Omental fat pad (tissue), 4 donors: ENCODE measurements at places on chromosomes 11 and 22. TPM values are rescaled to one million over a fixed set of nuclear protein-coding genes. Genes with fewer than 3 reads are reported as not detected.

DNA sequence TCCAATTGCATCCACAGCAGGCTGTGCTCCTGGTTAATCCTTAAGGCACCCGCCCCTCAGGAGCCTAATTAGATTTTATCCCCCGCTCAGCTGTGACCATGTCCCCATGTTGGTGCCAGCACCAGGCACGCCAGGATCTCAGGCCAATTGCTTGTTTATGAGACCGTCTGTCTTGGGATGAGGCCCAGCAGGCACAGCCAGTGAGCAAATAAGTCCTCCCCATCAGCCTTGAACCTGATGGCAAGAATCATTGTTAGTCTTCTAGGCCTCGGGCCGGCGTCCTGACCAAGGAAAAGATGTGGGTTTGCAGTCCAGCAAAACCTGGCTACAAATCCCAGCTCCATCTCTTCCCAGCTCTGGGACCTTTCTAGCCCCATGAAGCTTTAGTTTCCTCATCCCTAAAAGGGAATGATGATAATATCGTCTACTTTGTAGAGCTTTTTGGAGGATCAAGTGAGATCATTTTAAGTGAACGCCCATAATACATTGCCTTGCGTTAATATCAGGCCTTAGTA, 57.3 kb downstream of the TP53I11 start:
- no peak for DNase-seq

DNA sequence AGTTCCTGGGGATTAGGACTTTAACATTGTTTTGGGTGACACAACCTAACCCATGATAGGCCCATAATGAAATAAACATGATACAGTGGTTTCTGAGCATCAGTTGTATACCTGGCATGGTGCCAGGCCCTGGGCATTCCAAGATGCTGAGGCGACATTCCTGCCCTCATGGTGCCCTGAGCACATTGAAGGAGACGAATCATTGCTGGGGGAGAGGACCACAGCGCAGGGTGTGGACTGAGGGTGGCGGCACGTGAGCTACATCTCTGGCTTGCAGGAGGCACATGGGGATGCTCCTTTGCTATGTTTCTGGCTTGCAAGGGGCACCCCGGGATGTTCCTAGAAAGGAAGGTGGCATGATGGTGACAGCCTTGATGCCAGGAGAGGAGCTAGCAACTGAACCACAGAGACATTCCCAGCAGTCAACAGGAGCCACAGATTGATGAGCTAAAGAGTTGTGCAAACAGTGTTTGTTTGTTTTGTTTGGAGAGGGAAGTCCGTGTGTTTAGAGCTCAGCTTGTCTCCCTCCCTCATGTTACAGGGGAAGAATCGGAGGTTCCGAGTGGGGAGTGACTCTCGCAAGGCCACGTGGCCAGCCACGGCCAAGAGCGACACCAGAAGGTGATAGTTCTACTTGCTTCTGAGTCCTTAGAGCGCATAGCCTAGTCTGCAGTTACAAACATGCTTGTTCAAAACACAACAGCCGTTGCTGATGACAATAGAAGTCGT, 106.4 kb downstream of the MIAT start:
- DNase-seq = no peak

Gene PNPLA5
- total RNA-seq = not detected

Gene FIBIN
- 27.7 TPM for total RNA-seq

DNA sequence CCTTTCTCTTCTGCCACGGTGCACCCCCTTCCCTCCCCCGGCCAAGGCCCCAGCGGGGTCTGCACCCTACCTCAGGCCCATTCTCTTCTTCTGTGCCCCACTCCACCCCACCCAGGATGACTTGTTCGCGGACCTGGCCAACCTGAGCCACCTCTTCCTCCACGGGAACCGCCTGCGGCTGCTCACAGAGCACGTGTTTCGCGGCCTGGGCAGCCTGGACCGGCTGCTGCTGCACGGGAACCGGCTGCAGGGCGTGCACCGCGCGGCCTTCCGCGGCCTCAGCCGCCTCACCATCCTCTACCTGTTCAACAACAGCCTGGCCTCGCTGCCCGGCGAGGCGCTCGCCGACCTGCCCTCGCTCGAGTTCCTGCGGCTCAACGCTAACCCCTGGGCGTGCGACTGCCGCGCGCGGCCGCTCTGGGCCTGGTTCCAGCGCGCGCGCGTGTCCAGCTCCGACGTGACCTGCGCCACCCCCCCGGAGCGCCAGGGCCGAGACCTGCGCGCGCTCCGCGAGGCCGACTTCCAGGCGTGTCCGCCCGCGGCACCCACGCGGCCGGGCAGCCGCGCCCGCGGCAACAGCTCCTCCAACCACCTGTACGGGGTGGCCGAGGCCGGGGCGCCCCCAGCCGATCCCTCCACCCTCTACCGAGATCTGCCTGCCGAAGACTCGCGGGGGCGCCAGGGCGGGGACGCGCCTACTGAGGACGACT, 15.9 kb downstream of the RTN4RL2 start:
- no peak for DNase-seq

GRCh38 chr11:2595204-2595603, 104.6 kb downstream of the KCNQ1OT1 start:
- DNase-seq = no peak

GRCh38 chr11:121482231-121483129, 29.7 kb upstream of the SORL1-AS1 start:
- DNase-seq = no peak

DNA sequence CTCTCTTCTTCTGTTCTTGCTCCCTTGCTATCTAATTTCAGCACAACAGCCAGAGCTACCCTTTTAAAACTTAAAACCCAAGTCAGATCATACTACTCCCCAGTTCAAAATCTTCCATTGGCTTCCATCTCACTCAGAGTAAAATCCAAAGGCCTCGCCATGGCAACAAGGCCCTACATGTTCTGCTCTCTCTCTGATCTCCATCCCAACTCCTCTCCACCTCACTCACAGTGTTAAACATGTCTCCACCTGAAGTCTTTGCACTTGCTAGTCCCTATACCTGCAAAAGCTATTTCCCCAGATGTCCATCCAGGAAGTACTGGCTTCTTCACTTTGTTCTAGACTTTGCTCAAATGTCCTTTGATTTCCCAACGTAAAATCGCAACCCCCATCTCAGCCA, 3.0 kb upstream of the GRAP2 start:
- no peak for DNase-seq

GRCh38 chr22:48886604-48887393, 940.9 kb downstream of the BRD1 start:
- DNase-seq = no peak

Gene SLC22A9
- not detected for total RNA-seq

- DNase-seq = no peak
Measured at GRCh38 chr11:14499178-14499559, 442 bp downstream of the COPB1 start.

Gene OR4D5
- total RNA-seq = not detected

Gene CENPM
- total RNA-seq = 5.4 TPM

Gene SCN4B
- 2.8 TPM for total RNA-seq

- DNase-seq = no peak
Measured at GRCh38 chr11:76705826-76706225, 35.3 kb upstream of the LRRC32 start.

Gene CBX6
- 33.3 TPM for total RNA-seq

Gene CABP4
- total RNA-seq = 0.65 TPM

- DNase-seq = no peak
Measured at GRCh38 chr11:130032931-130033330, 30.3 kb upstream of the PRDM10 start.

Gene SVIP
- total RNA-seq = 4.6 TPM

GRCh38 chr22:40224702-40225101, 47.0 kb downstream of the TNRC6B start:
- DNase-seq = no peak

Gene OR5AL1
- total RNA-seq = not detected

DNA sequence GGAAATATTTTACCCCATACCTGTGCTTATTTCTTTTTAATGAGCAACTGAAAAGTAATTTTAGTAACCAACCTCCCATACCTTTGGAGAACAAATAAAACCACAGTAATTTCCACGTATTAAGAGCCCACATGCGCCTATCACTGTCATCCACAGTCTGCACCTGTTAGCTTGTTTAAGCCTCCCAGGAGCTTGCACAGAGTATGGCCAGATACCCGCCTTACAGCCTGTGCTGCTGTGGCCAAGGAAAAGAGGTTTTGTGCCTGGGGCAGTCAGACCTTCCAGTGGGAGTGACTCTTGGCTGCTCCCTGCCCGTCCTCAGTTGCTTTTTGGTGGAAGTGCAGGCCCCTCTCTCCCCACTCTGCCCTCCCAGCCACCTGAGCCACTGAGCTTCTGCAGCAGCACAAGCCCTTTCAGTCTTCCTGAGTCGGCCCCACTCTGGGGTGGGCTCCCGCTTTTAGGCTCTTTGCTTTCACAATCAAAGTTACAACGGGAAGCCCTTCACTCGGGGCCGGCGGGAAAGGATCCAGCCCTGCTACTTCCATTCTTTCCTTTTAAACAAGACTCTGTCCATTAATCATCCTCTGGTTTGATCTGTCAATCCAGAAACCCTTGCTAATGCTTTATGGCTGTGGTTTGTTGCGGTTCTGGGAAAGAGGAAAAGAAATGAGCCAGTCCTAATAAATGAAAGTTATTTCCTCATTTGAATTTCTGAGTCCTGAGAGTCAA, 308.8 kb downstream of the TBC1D22A start:
- DNase-seq = no peak

GRCh38 chr11:28090052-28090749, 17.8 kb downstream of the KIF18A start:
- no peak for DNase-seq

DNA sequence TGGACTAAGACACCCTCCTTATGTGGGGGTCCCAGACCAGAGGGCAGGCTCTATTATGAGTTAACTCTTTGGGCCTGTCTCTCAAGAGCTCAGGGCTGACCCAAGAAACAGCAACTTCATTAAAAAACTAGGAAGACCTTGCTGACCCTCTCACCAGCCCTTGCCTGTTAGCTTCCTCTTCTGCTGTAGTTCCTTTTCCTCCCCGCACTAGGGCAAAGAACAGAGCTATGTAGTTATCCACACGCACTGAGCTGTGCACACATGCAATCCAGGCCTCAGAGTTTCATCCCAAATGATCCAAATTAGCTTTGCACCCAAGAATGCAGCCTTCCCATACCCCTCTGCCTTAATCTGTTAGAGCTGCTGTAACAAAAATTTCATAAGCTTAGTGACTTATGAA, 539.6 kb upstream of the CADM1 start:
- DNase-seq = no peak

Gene ATP6V1E1
- 157 TPM for total RNA-seq

GRCh38 chr22:25728071-25728470, 13.9 kb upstream of the MYO18B start:
- no peak for DNase-seq

DNA sequence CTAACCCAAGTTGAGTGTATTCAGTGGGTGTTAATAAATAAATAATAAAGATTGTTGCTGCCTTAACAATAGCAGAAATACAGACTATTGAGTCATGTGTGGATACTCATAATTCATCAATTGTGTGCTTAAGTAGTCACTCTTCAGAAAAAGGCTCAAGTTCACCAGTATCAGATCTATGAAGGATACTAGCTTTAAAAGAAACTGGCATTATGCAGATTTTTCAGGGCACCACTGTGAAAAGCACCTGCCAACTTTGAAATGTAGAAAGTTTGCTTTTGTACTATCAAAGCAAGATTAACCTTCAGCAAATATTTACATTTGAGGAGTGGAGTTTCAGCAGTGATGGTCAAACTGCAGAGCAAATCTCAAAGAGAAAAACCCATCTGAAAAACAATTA, 20.1 kb upstream of the SYTL2 start:
- no peak for DNase-seq

Gene LIF
- 1.3 TPM for total RNA-seq

DNA sequence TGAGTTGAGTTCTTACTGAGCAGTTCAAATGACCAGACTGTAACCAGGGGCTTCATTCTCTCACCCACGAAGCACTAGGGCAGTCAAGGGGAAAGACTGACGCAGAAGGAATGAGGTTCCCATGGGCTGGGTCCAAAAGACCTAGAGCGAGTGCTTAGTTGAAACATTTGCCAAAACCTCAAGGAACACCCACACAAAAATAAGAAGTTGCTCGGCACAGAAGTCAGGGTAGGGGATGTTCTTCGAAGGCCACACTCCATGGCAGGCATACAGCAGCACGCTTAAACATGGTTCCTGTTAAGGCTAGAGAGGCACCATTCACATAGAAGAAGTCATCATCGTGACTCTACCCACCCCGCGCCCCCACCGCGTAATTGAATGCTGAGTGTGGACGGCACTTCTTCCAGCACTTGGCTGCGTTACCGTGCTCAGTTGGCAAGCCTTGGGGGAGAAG, 52.9 kb downstream of the TIMP3 start:
- DNase-seq = no peak

Gene SLC22A8
- not detected for total RNA-seq

Gene RIBC2
- not detected for total RNA-seq

- no peak for DNase-seq
Measured at GRCh38 chr11:34308913-34309585, 48.8 kb downstream of the ABTB2 start.

DNA sequence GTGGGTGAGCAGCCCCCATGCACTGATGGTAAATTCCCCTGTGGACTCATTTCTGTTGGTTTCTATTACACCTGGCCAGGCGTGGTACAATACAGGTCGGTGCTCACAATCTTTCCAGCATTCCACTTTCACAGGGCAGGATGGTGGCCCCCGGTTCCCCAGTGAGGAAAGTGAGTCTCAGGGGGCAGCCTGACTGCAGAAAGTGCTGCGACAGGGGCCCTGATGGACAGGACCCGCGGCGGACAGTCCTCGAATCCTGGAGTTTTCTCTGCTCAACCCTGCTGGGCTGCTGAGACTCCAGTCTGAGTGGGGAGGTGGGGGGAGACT, 3.1 kb upstream of the PGGHG start:
- no peak for DNase-seq

DNA sequence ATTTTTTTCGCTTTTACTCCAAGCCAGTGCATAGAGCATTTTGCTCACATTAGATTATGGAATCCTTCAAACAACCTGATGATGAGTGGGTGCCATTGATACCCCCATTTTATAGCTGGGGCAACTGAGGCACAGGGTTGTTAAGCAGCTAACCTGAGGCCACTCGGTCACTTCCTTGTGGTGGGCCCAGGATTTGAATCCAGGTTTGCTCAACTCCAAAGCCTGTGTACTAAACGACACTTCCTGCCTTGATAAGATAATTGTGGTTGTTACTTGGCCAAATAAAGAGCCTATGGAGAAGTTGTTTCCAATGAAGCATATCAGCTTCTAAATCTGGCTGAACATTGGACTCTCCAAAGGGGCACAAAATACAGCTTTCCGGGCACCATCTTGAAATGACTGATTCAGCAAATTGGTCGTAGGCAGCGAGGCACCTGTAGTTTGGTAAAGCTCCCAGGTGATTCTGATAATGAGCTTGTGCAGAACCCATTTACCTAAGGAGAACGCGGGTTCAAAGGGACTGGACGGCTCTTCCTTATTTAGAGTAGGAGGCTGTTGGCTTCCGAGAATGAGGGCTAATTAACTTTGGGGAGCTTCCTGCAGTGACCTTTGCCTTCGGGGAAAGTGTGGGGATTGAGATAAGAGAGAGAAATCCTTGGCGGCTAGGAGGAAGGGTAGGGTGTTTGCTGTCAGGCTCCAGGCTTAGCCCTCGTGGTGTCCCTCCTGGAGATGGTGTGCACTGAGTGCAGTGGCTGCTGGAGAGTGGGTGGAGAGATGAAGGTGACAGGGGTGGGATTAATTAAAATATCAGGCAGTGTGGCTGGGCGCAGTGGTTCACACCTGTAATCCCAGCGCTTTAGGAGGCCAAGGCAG, 17.5 kb upstream of the EHF start:
- DNase-seq = no peak
